ENCODE measurements at places on chromosomes 5 and 9.

GRCh38 chr5:142292249-142292648 lies 32.6 kb downstream of the SPRY4 start:
- DNase-seq = no peak

DNA sequence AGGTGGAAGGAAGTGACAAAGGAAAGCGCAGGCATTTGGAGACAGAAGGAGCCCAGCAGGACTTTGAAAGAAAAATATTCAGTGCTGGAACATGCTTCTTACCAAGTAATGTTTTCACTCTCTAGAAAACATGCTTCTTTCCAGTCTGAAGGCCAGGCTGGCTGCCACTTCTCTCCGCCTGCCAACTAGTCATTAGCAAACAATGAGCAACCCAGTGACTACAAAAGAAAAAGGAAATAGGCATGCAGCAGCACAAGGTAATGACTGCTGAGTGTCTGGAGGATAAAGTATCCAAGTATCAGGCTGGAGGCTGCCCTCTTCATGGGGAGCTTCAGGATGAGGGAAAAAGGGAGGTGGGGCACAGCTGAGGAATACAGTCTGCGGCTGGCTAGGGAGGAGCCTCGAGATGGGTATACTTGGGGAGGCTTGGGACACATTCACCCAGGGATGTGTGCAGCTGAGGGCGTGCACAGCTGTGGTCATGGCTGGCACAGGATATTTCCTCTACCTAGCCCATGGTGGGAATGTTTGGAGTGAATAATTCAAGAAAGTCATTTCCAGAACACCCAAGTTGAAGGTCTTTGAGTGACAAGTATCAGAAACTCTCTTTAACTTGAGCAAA lies 161.5 kb upstream of the KIF2A start:
- no peak for DNase-seq

- DNase-seq = no peak
These were observed 43.4 kb downstream of the PFDN1 start for GRCh38 chr5:140259500-140259899.

GRCh38 chr5:54024466-54024865 lies 285.9 kb downstream of the ARL15 start:
- no peak for DNase-seq

- no peak for DNase-seq
These were observed 22.0 kb downstream of the MAST4 start for GRCh38 chr5:66617991-66618768.

- DNase-seq = peak; percentile 61
These were observed 295.5 kb downstream of the YTHDC2 start for GRCh38 chr5:113808956-113809355.

DNA sequence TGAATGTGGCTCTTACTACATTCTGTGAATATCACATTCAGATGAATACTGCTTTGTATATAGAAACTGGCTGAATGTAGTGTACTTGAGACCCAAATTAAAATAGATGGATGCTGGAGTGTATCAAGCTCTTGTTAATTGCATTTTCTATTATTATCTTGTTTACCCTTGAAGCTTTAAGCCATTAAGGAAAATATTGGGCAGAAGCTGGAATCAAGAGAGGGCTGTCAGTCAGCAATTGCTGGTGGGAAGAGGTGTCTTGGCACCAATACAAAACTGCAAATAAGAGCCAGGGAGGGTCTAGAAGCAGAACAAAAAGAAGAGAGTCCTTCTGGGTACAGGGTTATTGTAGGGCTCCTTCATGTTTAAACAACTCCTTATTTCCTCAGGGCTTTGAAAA lies 38.8 kb downstream of the MUSK start:
- DNase-seq = no peak

- DNase-seq = no peak
These were observed 309.2 kb downstream of the AGTPBP1 start for GRCh38 chr9:85432599-85432998.

DNA sequence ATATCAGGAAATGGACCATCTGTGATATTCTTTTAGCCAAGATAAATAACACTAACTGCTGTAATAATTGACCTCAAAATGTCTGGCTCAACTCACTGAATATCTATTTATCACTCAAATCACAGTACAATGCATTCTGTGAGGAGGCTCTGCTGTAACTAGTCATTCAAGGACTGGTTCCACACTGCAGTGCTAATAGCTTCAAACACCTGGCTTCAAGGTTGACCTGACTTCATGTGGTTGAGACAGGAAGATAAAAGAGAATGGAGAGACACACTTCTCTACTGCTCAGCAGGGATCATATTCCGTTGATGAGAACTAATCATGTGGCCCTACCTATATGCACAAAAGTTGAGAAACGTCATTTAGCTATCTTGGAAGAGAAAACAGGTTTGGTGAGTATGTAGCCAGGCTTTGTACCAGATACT lies 3.4 kb upstream of the RHOBTB3 start:
- DNase-seq = peak; percentile 33

DNA sequence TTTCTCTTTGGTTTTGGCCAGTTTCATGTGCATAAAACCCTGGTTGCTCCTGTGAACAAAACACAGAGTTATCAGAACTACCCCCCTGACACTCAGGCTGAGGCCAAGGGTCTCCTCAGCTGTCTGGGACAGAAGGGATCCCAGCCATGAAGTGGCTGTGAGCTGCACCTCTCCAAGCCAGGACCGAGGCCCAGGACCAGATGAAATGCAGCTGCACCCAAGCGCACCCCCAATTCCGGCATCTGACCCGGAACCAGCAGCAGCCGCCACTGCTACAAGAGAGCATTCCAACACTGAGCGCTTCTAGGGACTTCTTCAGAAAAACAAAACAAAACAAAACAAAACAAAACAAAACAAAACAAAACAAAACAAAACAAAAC lies 16.0 kb upstream of the SLC25A51 start:
- no peak for DNase-seq

- no peak for DNase-seq
These were observed 25.5 kb downstream of the CDH6 start for GRCh38 chr5:31218978-31219377.

- peak; percentile 30 for DNase-seq
These were observed 6.2 kb upstream of the ARHGEF28 start for GRCh38 chr5:73619606-73620333.

GRCh38 chr5:32842813-32843530 lies 131.9 kb downstream of the NPR3 start:
- no peak for DNase-seq

- DNase-seq = no peak
These were observed 707 bp downstream of the RMND5B start for GRCh38 chr5:178131446-178131996.

DNA sequence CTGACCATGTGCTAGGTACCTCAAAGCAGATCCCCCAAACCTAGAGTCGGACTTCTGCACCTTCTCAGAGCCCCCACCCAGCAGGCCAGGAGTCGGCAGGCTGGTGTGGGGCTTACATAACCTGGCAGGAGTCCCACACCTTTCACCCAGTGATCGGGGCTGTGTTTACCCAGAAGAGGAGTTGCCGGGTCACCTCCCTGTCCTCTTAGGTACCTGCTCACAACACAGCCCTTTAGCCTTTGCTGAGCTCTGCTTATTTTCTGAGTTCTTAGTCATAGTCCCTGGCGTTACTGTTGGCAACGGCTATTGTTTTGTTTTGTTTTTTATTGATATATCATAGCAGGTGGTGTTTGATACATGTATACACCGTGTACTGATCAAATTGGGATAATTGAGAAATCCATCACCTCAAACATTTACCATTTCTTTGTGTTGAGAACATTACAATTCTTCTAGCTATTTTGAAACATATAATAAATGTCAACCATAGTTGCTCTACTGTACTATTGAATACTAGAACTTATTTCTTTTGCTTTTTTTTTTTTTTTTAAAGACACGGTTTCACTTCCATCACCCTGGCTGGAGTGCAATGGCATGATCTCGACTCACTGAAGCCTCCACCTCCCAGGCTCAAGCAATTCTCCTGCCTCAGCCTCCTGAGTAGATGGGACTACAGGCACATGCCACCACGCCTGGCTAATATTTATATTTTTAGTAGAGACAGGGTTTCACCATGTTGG lies 10.4 kb upstream of the EEIG1 start:
- DNase-seq = no peak

DNA sequence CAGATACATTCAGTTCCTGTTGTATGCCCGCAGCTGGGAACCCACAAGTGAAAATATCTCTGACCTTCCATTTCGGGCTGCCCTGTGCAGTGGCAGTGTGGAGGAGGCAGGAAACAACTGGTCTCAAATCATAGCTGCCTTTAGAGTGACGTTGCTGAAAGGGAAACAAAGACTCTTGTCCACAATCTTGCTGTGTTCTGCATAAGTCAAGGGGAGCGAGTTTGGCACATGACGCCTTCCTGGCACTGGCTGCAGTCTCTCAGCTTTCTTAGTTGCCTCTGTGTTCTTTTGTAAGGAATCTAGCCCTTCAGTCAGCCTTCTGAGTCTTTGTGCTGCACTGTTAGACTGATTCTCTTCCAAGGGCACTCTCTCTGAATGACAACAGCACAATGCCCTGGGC lies 24.0 kb downstream of the ADAMTS16 start:
- DNase-seq = no peak

GRCh38 chr5:172453986-172454357 lies 353 bp downstream of the SH3PXD2B start:
- peak; percentile 42 for DNase-seq

GRCh38 chr9:72931897-72932296 lies 21.0 kb downstream of the ALDH1A1 start:
- no peak for DNase-seq

DNA sequence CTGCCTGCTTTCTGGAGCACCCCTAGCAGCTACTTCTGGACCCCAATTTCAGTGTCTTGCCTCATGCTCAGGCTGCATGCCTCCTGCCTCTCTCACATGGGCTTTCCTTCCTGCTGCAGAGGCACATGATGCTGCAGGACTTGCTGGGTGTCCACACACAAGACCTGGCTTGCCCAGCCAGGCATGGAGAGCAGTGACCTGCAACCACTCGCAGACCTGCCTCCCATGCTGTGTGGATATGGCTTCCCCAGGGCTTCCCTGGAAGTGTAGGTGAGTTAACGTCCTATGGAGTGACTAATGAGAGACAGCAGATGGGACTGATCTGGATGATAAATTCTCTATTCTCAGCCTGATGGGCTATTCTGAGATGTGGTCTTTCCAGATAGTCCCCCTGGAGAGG lies 53.2 kb upstream of the SMIM32 start:
- no peak for DNase-seq

GRCh38 chr9:84759300-84759750 lies 89.8 kb downstream of the NTRK2 start:
- no peak for DNase-seq

DNA sequence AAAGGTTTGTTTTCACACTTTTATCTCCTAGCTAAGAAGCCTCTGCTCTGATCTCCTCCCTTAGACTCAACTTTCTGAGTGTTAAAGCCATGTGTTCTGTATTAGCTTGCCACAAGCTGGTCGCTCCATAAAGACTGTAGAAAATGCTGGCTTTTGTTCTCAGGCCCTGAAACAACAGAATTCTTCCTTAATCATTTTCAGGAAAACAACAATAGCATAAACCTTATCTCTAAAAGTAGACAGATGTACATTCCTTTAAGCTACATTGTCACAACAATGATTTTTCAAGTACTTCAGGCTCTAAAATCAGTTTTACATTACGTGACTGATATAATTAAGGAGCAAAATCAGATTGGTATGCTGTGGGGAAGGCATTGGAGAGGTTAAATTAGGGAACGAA lies 41.9 kb downstream of the VCAN start:
- peak; percentile 17 for DNase-seq

GRCh38 chr5:141430332-141431113 lies at the start of gene PCDHGA12:
TSS of gene PCDHGA12 (plus strand) at chr5:141430507. CDS start at chr5:141430760, 253 bp downstream.
- peak; percentile 12 for DNase-seq

GRCh38 chr5:135600971-135601381 lies 22.2 kb upstream of the CXCL14 start:
- no peak for DNase-seq

- DNase-seq = no peak
These were observed 180.0 kb downstream of the SPATA31D1 start for GRCh38 chr9:82168585-82168984.

DNA sequence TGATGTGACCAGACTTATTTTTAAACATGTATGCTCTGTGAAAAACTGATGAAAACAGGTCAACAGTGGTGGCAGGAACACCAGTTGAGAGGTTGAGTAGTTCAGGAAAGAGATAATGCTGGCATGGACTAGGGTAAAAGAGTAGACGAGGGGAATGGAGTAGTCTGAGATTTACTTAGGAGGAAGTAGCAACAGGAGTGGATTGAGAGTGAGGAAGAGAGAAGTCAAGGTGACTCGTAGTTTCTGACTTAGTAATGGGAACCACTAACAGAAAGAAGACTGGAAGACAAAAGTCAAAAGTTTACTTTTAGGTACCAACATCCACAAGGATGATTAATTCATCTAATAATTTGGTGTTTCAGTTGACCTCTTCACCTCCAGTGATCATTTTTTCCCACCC lies 3.6 kb downstream of the SRA1 start:
- no peak for DNase-seq

- no peak for DNase-seq
These were observed 15.7 kb downstream of the USP20 start for GRCh38 chr9:129850821-129851550.

DNA sequence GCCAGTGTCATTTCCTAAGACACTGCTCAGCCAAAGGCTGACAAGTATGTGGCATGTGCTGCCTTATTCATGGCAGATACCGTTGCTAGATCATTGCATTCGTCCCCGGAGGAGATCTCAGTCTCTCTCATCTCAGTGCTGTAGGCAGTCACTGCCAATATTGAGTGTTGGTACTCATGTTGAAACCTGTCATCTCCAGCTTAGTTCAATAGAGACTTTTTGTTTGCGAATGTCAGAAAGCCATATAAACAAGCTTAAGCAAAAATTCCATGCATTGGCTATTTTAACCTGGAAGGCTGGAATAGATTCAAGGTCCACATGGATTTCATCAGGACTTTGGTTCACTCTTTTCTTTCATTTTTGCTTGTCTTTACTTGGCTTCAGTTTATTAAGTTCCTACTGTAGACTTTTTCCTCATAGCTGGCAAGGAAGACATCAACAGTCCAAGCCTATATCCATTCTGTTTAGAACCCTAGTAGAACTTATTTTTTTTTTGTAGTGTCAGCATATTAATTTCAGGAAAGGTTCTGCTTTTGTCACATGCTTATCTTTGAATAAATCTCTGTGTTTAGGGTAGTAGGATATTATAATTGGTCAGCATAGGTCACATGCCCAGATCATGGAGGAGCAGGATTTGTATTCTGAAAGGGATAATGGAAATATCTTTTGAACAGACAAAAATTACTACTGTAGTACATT lies 66.8 kb downstream of the FCHO2 start:
- no peak for DNase-seq

- DNase-seq = no peak
These were observed 58.8 kb upstream of the IGFBPL1 start for GRCh38 chr9:38482918-38483592.

DNA sequence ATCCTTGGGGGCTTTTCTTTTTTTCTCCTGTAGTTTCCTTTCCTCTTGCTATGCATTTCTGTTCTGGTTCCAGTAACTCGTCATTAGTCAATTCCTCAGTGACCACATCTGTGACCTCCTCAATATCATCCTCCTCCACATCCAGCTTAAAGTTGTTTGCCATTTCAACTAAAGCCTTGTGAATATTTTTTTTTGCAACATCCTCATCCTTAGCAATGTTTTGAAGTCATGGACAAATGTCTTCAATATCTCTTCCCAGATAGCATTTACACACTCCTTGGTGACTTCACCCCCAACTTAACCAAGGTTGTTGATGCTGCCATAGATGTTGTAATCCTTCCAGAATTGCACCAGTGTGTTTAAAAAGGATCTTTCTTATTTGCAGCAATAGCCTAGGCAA lies 14.7 kb upstream of the ADRB2 start:
- DNase-seq = no peak

- no peak for DNase-seq
These were observed 132.9 kb upstream of the NR3C1 start for GRCh38 chr5:143536364-143536763.

GRCh38 chr9:125540497-125540896 lies 166.5 kb downstream of the MAPKAP1 start:
- DNase-seq = no peak

- DNase-seq = no peak
These were observed 1876.0 kb upstream of the C9orf72 start for GRCh38 chr9:29449306-29449705.

Measured in skin of body (tissue), 3 donors.